ENCODE measurements at places on chromosomes 7 and 10.

- no peak for DNase-seq
These were observed 132.6 kb downstream of the RGS10 start for GRCh38 chr10:119409906-119410305.

DNA sequence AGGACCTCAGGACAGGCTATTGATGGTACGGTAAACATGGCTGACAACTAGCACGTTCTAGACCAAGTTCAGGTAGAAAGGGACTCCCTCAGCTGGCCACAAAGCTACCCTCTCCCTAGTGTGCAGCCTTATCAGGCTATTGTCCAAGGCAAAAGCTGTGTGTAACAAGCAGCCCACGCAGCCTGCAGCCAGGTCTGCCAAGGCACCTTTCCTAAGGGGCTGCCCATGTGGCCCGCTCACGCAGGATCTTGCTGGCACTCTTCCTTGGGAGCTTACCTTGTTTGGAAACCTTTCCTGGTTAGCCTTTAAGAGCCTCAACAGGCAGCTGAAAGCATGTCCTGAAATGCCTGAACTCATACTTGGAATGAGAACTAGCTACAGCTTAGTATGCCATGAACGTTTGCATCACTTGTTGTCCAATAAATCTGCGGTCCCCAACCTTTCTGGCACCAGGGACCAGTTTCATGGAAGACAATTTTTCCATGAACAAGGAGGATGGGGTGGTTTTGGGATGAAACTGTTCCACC is 51.7 kb downstream of the SYPL1 start:
- no peak for DNase-seq

GRCh38 chr10:97069576-97070362 is 116.0 kb downstream of the SLIT1 start:
- no peak for DNase-seq

DNA sequence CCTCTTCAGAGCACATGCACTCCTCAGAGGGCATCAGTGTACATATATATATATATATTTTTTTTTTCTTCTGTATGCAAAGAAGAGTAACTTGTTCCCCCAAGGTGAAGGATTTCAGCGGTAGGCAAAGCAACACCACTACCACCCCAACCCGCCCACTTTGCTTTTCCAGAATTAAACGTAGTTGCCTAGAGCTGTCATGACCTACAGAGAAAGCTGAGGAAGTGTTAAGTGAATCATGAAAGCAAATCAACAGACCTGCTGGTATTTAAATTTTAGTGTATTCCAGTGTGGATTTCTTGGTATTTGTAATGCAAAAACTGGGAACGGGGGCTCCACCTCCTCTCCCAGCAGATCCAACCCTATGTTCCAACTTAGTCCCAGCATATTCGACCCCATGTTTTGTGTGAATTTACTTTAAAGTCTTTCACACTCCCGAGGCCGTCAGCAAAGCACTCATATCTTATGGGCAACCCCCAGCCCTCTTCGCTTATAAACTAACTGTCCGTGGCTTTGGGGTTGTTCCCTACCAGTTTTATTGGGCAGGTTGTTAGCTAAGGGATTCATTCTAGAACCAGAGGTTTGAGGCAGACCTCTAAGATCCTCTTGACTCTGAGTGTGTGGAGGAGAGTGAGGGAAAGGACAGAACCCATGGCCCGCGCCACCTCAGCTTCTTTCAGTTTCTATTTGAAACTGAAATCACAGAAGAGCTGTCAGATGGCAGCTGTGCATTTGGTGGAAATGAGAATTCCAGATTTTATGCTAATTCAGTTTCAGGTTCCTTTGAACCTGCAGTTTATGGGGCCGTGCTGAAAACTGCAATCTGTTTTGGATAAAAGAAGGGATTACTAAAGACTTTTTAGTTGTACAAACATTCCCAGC is 450.2 kb upstream of the GALNT17 start:
- no peak for DNase-seq

GRCh38 chr10:33901166-33901565 is 566.7 kb upstream of the NRP1 start:
- peak; percentile 28 for DNase-seq

DNA sequence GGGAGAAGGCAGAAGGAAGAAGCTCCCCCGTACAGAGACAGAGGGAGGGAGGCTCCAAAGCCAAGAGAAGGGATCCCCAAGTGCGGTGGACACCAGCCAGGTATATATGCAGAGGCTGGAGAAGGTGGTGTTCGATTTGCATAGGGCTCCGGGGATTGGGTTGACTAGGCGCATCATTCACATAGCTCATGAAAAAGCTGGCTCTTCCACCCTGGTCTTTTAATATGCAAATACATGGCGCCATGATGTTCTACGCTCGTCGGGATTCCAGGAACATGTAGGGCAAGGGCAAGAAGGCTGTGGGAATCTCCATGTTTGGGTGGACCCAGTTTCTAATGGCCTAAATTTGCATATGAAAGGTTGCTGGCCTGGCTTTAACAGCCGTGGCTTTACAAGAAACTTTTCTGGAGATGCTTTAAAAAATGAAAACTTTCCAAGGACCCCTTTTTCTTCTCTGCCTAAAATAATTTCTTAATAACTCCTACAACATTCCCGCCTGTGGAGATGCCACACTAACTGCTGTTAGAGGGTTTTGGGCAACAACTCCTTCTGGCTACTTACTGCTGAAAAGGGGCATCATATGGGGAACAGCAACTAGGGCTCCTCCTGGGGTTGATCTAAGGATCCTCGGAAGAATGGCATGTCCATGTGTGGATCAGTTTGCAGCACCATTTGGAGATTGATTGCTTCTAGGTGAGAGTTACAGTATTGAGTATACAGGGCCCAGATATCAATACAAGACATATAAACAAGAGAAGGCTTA is 28.3 kb downstream of the C1GALT1 start:
- no peak for DNase-seq

GRCh38 chr7:118232837-118233236 is 8.3 kb downstream of the ANKRD7 start:
- DNase-seq: no peak

- DNase-seq: no peak
These were observed 329.2 kb upstream of the COBL start for GRCh38 chr7:51645702-51646298.

DNA sequence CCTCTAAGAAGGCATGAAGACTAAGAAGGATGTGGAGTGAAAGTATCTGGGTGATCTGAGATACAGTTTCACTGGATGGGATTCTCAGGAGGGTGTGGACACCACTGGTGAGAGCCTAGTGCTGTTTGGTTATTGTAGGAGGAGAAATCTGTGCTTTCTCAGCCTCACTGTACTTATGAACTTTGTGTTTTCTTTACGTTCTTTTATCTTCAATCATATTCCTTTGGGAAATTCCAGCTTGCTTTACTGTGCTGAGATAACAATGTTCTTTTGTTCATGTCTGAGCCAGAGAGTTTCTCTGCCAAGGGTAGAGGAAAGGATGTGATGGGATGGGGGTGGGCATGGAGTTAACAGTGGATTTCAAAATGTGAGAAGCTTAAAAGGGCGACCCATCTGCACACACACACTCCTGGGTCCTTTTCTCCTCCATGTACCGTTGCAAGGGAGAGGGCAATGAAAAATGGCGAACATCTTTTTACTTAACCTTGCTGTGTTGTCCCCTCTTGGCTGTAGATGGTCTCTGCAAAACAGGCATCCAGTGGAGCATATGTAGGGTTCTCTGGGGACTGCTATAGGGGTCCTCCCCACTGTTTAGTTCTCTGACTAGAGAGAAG is 25.0 kb upstream of the TAX1BP1 start:
- DNase-seq: no peak

DNA sequence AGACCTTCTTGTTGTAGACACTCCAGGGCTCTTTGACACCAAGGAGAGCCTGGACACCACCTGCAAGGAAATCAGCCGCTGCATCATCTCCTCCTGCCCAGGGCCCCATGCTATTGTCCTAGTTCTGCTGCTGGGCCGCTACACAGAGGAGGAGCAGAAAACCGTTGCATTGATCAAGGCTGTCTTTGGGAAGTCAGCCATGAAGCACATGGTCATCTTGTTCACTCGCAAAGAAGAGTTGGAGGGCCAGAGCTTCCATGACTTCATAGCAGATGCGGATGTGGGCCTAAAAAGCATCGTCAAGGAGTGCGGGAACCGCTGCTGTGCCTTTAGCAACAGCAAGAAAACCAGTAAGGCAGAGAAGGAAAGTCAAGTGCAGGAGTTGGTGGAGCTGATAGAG is 5.5 kb downstream of the GIMAP7 start:
- no peak for DNase-seq

DNA sequence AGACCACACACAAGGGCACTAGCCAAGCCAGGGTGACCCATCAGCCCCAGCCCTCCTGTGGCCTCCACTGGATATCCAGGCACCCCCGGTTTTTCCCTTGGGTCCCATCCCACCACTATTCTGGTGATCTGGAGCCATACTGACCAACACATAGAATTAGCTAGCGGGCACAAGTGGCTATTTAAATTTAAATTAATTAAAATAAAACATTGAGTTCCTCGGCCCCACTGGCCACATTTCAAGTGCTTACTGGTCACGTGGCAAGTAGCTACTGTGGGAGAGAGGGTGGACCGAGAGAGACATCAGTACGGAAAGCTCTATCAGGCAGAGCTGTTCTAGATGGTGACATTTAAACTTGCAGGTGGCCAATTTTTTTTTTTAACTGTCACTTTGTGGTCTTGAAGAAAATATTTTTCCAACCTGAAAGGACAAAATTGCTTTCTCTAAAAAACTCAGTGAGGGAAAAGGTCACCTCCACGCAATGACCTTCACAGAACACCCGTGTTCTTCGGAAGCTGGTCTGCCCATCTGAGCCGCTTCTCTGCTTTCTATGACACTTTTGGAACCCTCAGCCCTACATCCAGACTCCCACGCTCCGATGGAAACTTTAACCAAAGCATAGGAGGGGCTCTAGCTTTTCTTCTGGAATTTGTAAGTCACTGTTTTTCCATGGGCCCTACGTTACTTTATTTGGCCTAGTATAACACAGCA is 30.0 kb downstream of the HIPK2 start:
- DNase-seq: no peak

GRCh38 chr10:71661779-71662336 is 57.7 kb downstream of the C10orf105 start:
- no peak for DNase-seq

GRCh38 chr7:148472406-148472805 is 118.2 kb upstream of the C7orf33 start:
- DNase-seq: no peak

DNA sequence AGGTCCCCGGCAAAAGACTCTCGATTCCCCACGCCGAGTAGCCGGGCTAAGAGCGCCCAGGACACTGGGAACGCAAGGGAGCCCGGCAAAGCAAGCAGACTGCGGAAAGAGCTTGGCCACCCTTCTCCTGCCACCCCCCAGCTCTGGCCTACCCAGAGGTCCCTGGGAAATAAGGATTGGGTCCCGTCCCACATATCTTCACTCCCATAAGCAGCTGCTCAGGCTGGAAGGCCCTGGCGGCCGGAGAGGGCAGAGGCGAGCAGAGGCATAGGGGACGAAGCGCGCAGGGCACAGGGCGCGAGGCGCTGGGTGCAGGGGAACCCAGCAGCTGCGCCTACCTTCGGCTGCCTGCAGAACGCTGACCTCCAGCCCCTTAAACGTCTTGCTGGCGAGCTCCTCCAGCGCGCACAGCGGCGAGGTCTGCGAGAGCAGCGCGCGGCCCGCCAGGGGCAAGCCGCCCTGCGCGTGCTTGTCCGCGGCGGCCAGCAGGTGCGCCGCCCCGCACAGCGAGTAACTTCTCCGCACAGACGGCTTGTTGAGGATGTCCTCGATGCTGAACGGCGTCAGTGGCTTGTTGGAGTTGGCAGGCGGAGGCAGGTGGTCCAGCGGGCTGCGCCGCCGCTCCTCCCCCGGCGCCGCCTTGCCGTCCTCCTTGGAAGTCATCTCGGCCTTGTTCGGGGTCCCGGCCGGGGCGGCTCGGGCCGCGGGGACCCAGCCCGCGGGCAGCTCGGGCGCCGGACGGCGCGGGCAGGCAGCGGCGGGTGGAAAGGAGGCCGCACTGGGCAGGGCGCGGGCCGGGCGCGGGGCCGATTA is 904 bp downstream of the LBX1 start:
- DNase-seq: no peak

GRCh38 chr7:112896026-112896601 is 105.9 kb upstream of the TMEM168 start:
- no peak for DNase-seq

DNA sequence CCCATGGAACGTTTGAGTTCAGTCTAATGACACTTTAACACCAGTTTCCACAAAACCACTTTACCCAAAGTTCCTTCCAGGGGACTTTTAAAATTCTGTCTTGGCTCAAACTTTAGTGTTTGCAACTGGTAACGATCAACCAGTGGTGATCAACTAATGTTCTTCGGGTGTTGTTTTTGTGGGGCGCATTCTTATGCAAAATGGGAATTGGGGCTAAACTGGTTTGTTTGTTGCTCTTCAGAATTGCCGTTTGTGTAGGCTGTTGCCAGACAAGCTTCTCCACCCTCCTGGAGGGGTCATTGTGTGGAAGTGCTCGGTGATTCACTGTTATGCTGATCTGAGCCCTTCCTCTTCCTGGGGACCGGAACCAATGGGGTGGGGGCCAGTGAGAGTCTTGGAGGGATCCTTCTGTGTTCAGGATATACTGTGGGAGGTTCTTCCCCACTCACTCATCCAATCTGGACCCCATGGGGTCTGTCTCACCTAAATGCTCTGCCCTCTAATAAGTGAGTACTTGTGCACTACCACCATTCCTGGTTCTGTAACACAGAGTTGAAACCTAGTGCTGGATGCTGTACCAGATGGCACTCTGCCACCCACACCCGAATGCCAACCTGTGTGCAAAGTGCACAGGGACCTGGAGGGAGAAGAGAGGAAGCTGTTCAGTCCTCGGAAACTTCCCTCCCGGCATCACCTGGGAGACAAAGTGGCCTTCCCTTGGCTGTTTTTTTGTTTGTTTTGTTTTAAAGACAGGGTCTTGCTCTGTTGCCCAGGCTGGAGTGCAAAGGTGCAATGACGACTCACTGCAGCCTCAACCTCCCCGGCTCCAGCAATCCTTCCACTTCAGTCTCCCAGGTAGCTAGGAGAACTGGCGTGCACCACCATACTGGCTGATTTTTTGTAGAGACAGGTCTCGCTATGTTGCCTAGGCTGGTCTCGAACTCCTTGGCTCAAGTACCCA is 2.1 kb downstream of the NFE2L3 start:
- no peak for DNase-seq

- no peak for DNase-seq
These were observed 20.1 kb downstream of the MGAM2 start for GRCh38 chr7:142131439-142132185.

GRCh38 chr10:18312374-18313139 is 172.3 kb downstream of the CACNB2 start:
- DNase-seq: peak; percentile 11

GRCh38 chr7:80279760-80280159 is 145.1 kb downstream of the GNAI1 start:
- no peak for DNase-seq

DNA sequence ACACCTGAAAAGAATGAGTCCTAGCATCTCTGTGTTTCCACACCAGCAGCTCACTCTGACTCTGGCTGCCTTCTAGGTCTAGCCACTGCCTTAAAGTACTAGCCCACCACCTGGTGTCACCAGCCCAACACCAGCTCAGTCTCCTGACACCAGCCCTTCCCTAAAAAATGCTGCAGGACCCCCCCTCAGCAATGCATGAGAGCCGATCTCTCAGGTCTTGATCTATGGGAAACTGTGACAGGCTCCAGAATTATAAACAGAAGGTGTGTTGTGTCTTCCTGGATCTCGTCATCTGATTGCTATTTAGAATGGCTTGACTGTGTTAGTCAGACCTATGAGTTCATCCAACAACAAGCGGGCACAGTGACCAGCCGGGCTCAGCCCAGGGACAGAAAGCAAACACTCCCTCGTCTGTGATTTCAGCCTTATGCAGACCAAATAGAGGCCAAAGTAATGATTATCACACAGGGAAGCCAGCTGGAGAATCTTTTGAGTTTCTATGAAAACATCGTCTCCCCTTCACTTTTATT is 66.6 kb downstream of the CUBN start:
- no peak for DNase-seq

GRCh38 chr10:70053841-70054288 is 1.2 kb downstream of the MACROH2A2 start:
- no peak for DNase-seq
